ENCODE measurements at places on chromosomes 2 and 18.

- DNase-seq = no peak
Observed at GRCh38 chr2:60140185-60140584, 413.3 kb downstream of the BCL11A start.

- no peak for DNase-seq
Observed at GRCh38 chr2:143463719-143464118, 334.5 kb downstream of the ARHGAP15 start.

- DNase-seq = no peak
Observed at GRCh38 chr2:57343391-57344006, 703.1 kb upstream of the VRK2 start.

GRCh38 chr2:47782381-47782670 lies 619 bp upstream of the MSH6 start:
- no peak for DNase-seq

GRCh38 chr2:236946871-236947270 lies 138.8 kb upstream of the COPS8 start:
- DNase-seq = no peak
